Stomach (tissue), 19 donors: ENCODE measurements at places on chromosomes 16 and 17. TPM values are rescaled to one million over a fixed set of nuclear protein-coding genes. Genes with fewer than 3 reads are reported as not detected.
A peak's percentile ranks its signal among the peaks of the same experiment; 100 is the strongest.

C17orf50 gene
- not detected for total RNA-seq

DNA sequence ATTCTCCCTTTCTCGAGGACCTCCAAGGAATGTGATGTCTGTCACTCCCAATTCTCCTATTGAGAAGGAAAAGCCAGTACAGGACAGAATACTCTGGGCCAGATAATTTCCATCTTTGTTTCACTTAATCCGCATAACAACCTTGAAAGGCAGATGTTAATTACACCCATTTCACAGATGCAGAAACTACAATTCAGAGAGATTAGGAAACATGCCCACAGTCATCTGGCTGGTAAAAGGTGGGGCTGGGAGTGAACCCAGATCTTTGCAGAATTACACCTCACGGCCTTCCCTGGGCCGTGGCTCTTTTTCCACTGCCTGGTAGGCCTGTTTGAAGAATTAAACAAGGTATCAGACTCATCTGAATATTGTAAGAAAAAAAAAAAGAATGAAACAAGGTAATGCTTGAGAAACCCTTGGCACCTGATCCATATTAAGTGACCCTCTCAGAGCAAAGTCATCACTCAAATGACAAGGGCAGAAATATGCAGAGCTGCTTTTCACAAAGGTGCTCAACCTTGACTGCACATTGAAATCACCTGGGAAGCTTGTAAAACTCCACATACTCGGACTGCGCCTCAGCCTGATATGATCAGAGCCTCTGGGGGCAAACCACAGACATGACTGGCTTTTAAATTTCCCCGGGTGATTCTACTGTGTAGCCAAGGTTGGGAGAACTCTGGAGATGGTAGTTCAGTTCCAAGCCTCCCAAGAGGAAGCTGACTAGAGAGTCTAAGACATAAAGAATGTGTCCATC is 16.6 kb upstream of the G6PC1 start:
- no peak overlapping the region for H3K27ac ChIP-seq
- H3K27me3 ChIP-seq, result no peaks in the 10 kb centered on the region
- H3K4me1 ChIP-seq, result no peaks in the 10 kb centered on the region
- H3K36me3 ChIP-seq, result no peaks in the 10 kb centered on the region

GRCh38 chr16:19744670-19745069 is 26.6 kb downstream of the IQCK start:
- no peaks in the 10 kb centered on the region for H3K27me3 ChIP-seq
- peaks cover 7% of the 10 kb centered on the region for H3K36me3 ChIP-seq
- DNase-seq, result peak; percentile 47
- H3K27ac ChIP-seq, result no peak overlapping the region
- no peak overlapping the region for H3K4me3 ChIP-seq

DNA sequence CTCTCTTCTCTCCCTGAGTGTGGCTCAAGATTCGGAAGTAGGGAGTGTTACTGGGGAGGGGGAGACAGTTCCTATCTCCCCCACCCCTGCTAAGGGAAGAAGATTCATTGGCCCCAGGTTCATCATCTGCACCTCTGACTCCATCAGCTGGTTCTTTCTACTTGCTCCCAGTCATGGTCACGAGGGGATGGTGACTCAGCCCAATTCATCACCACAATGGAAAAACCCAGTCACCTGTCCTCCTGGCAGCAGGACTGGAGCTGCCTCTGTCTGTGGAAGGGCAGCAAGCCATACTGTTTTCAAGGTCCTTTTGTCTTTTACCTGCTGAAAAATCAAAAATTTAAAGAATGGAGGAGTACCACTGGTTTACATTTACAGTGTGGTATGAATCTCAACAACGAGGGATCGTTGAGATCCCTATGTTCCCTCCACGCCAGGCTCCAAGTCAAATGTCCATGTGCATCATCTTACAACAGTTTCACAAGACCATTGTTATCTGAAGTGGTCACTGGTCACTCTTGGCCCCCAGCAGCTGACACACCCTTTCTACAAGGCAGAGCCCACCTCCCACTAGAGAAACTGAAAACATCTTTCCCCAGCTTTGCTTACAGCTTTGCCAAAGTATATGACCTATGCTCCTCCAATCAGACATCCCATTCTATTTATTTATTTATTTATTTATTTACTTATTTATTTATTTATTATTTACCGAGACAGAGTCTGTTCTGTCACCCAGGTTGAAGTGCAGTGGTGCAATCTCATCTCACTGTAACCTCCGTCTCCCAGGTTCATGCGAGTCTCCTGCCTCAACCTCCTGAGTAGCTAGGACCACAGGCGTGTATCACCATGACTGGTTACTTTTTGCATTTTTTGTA is 40.4 kb upstream of the NDRG4 start:
- no peak for DNase-seq
- H3K4me3 ChIP-seq, result no peak overlapping the region
- peaks cover 16% of the 10 kb centered on the region for H3K4me1 ChIP-seq
- no peak overlapping the region for H3K27ac ChIP-seq
- peaks cover 23% of the 10 kb centered on the region for H3K27me3 ChIP-seq

DNA sequence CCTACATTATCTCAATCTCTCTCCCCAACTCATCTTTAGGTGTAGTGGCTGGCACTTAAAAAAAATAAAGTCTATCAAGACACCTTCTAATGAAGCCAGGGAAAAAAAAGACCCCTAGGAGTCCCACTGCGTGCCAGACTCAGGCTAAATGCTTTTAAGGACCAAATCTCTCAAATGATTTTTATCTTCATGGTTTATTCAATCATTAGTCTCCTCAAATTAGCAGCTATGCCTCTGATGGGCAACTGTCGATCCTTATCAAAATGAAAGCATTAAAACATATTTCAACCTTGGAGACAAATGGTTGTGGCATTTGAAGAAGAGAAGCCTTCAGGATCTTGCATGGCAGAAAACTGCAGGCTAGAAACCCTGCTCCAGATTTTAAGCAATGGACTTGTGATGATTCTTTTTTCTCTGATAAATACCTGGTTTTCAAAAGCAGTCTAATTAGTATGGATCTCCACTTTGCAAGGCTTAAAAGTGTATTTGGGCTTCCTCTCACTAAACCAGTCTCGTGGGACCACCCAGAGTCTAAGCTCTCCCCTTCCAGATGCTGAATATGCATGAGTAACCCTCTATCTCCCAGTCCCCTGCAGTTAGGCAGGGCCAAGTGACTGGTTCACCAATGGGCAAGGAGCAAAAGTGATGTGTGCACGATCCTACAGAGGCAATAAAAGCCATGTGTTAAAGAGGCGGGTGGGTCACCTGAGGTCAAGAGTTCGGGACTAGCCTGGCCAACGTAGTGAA is 14.9 kb downstream of the ITPRIPL2 start:
- H3K27me3 ChIP-seq, result no peaks in the 10 kb centered on the region
- H3K4me3 ChIP-seq, result no peak overlapping the region
- peaks cover 18% of the 10 kb centered on the region for H3K4me1 ChIP-seq
- no peaks in the 10 kb centered on the region for H3K36me3 ChIP-seq
- no peak overlapping the region for H3K27ac ChIP-seq
- no peak for DNase-seq

ACAP1 gene
- 8.3 TPM for total RNA-seq
